ENCODE measurements at places on chromosomes 1 and 21. TPM values are rescaled to one million over a fixed set of nuclear protein-coding genes. Genes with fewer than 3 reads are reported as not detected.

FCAMR gene
- polyA plus RNA-seq = not detected

PCP4 gene
- polyA plus RNA-seq = 2.0 TPM

SHISAL2A gene
- polyA plus RNA-seq = 0.26 TPM

ICOSLG gene
- polyA plus RNA-seq = 2.4 TPM

SYT11 gene
- 3.6 TPM for polyA plus RNA-seq

CFHR2 gene
- polyA plus RNA-seq = not detected

WDR26 gene
- polyA plus RNA-seq = 37.8 TPM

PKP1 gene
- polyA plus RNA-seq = 6.5 TPM

LCK gene
- polyA plus RNA-seq = 3.3 TPM

FCRL6 gene
- 1.1 TPM for polyA plus RNA-seq

SYT2 gene
- polyA plus RNA-seq = 0.01 TPM

PLA2G2F gene
- polyA plus RNA-seq = not detected

SOD1 gene
- polyA plus RNA-seq = 98.3 TPM

ELAPOR1 gene
- polyA plus RNA-seq = 71.0 TPM

RAB42 gene
- polyA plus RNA-seq = 5.7 TPM

APOBEC4 gene
- polyA plus RNA-seq = not detected

FAM151A gene
- 0.46 TPM for polyA plus RNA-seq

PSMA5 gene
- 28.5 TPM for polyA plus RNA-seq

PGLYRP3 gene
- polyA plus RNA-seq = not detected

VHLL gene
- not detected for polyA plus RNA-seq

FOXO6 gene
- polyA plus RNA-seq = 0.24 TPM

NCAM2 gene
- polyA plus RNA-seq = 0.90 TPM

PLEKHG5 gene
- 16.8 TPM for polyA plus RNA-seq

GNG4 gene
- polyA plus RNA-seq = 1.2 TPM

IL19 gene
- polyA plus RNA-seq = not detected

CHI3L1 gene
- 12.6 TPM for polyA plus RNA-seq

LEMD1 gene
- polyA plus RNA-seq = 0.22 TPM

ST6GALNAC5 gene
- 0.79 TPM for polyA plus RNA-seq

MYBPH gene
- polyA plus RNA-seq = 0.34 TPM

OR2T2 gene
- polyA plus RNA-seq = not detected

LINGO4 gene
- polyA plus RNA-seq = 0.29 TPM

MAEL gene
- polyA plus RNA-seq = not detected

FAM131C gene
- 1.6 TPM for polyA plus RNA-seq

BTG3 gene
- polyA plus RNA-seq = 35.5 TPM

OR2W3 gene
- polyA plus RNA-seq = not detected

RGSL1 gene
- polyA plus RNA-seq = not detected

HAO2 gene
- not detected for polyA plus RNA-seq

LYPD8 gene
- polyA plus RNA-seq = not detected

KCTD3 gene
- polyA plus RNA-seq = 40.7 TPM

LCE2B gene
- polyA plus RNA-seq = not detected

CIART gene
- polyA plus RNA-seq = 2.2 TPM

GPATCH4 gene
- polyA plus RNA-seq = 29.1 TPM

CHRNB2 gene
- polyA plus RNA-seq = under 0.01 TPM

COPA gene
- polyA plus RNA-seq = 47.4 TPM

TEKT2 gene
- polyA plus RNA-seq = 0.12 TPM

DMRTA2 gene
- polyA plus RNA-seq = not detected

SPRR2E gene
- not detected for polyA plus RNA-seq

KCNK1 gene
- polyA plus RNA-seq = 2.7 TPM

BATF3 gene
- polyA plus RNA-seq = 8.8 TPM

FAM163A gene
- 0.06 TPM for polyA plus RNA-seq

NBPF9 gene
- 11.8 TPM for polyA plus RNA-seq

C1orf87 gene
- polyA plus RNA-seq = 0.06 TPM

GJA9 gene
- polyA plus RNA-seq = not detected

SELL gene
- 3.8 TPM for polyA plus RNA-seq

NCSTN gene
- 63.2 TPM for polyA plus RNA-seq
